ENCODE measurements at places on chromosomes 2 and 18.
A peak's percentile ranks its signal among the peaks of the same experiment; 100 is the strongest.

GRCh38 chr2:113851640-113852039 lies 38.2 kb upstream of the ACTR3 start:
- no peak for DNase-seq

- DNase-seq = no peak
Measured at GRCh38 chr2:215624423-215624829, 188.6 kb upstream of the FN1 start.

- no peak for DNase-seq
Measured at GRCh38 chr2:38485734-38486133, 108.7 kb upstream of the ATL2 start.

- no peak for DNase-seq
Measured at GRCh38 chr2:122734766-122735424, 979.4 kb downstream of the TSN start.

- DNase-seq = no peak
Measured at GRCh38 chr2:187586011-187586641, 31.9 kb upstream of the TFPI start.

DNA sequence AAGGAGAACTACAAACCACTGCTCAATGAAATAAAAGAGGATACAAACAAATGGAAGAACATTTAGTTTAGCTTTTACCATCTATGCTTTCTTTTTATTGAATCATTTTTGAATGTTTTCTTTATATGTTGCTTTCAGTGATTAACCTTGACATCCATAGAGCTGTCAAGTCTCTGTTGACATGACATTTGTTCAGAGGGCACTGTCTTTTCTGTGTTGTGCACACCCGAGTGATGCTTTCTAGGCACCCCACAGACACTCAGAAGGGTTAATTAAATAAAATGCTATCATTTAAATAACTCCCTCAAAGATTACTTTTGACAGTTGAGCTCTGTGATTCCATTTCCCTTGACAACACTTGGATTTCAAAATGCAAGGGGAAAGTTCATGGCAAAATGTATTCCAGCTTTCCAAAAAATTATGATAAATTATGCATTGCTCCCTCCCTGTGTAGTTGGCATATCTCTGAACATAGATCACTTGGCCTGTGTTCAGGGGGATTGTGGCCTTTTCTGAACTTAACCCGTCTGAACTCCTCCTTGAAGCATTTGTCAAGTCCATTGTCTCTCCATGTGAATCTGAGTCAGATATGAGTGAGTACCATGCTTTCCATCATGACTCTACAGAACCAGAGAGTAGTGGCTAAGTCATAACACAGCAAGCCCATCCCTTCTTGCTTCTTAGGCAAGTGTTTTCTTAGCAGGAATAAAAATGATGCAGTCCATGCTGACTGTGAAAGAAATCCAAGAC lies 372.6 kb downstream of the RPRM start:
- DNase-seq = no peak

DNA sequence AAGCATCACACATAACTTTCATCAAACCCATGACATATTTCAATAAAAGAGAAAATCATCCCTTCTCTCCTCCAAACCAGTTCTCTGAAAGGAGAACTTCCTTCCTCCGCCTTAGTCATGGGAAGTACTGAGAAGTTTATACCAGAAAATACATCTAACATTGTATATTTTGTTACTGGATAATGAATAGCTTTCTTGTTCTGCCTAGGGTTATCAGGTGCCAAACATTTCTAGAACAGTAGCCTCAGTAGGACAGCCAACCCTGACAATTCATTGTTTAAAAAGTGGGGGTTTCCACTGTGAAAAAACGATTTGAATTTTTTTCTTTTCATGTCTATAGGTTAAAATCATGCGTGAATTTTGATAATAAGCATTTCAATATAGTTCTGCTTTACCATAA lies 16.0 kb upstream of the DAW1 start:
- no peak for DNase-seq

- DNase-seq = no peak
Measured at GRCh38 chr2:72378753-72379348, 231.2 kb upstream of the CYP26B1 start.

- DNase-seq = no peak
Measured at GRCh38 chr2:28628506-28628905, 123.1 kb upstream of the PPP1CB start.

GRCh38 chr2:218981881-218982585 lies 3.0 kb downstream of the FEV start:
- DNase-seq = peak; percentile 75

DNA sequence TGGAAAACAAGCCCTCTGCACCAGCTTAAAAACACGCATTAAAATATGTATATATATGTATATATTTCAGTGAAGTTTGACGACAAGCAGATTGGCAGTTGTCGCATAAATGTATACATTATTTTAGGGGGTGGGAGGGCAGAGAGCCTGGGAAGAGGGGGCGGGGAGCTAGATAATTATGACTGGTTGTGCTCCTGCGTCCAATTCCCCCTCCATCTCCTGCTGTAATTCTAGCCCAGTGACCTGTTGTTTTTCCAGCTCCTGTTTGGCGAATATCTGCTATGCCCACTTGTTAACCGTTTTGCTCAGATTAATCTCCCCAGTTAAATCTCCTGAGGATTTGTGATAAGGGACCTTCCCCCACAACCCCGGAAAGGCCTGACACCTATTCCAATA lies 656 bp downstream of the UNC80 start:
- peak; percentile 64 for DNase-seq

- DNase-seq = peak; percentile 19
Measured at GRCh38 chr2:216829533-216829932, 30.3 kb downstream of the TNP1 start.
